ENCODE measurements at places on chromosomes 16 and 17.

DNA sequence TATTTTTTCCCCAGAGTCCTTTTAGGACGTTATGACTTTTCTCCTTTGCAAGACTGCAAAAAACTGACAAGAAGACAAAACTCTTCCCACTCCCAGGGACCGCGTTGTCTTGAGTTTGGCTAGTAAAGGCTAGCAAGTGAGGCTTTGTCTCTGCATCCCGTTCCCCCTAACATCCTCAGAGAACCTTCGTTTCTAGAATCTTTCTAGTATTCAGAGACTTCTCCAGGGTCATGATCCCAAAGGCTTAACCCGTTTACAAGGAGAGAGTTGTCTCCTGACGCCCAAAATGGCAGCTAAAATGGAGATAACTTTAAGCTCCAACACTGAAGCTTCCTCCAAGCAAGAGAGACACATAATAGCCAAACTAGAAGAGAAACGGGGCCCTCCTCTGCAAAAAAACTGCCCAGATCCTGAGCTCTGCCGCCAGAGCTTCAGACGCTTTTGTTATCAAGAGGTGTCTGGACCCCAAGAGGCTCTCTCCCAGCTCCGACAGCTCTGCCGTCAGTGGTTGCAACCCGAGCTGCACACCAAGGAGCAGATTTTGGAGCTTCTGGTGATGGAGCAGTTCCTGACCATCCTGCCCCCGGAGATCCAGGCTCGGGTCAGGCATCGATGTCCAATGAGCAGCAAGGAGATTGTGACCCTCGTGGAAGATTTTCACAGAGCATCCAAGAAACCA lies 843 bp downstream of the ZNF174 start:
- no peak for DNase-seq

DNA sequence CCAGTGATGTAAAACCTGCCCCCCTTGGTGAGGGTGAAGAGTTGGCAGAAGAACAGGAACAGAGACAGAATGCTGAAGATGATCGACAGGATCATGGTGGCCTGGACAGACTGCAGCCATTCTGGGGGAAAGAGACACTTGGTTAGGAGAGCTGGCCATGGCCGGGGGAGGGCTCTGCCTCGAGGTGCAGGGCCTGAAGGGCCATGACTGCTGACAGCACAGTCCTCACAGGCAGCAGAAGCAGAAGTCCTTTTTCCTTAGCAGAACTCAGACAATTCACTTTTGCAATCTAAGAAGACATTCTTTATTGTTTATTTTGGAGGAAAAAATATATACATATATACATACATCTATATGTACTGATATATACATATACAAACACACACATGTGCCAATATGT lies 25.6 kb downstream of the PMP22 start:
- DNase-seq, result no peak

DNA sequence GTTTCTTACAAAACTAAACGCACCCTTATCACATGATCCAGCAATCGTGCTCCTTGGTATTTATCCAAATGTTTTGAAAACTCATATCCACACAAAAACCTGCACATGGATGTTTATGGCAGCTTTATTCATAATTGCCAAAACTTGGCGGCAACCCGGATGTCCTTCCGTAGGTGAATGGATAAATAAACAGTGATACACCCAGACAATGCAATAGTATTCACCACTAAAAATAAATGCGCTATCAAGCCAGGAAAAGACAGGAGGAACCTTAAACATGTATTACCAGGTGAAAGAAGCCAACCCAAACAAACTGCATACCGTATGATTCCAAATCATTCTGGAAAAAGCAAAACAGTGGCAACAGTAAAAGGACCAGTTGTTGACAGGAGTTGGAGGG lies 10.0 kb downstream of the SPATA32 start:
- DNase-seq, result no peak

GRCh38 chr16:89360760-89361435 lies 129.5 kb downstream of the ANKRD11 start:
- peak; percentile 49 for DNase-seq

DNA sequence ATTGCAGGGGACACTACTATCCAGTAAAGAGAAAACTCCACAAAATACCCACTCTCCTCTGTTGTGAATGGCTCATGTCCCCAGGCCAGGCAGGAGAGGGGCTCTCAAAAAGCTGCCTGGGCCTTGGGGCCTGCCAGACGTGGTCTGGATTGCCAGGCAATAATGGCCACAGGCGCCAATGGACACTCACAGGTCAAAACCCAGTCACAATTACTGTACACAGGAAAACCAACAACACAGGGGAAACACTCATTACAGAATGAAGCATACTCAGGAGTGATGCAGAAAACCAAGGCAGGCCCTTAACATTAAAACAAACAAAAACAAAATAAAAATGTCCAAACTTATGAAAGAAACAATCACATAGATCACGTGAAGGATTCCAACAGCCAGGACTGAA lies 35.1 kb upstream of the SREBF1 start:
- DNase-seq, result no peak

GRCh38 chr16:75217389-75217851 lies 1.4 kb upstream of the CTRB1 start:
- no peak for DNase-seq

- peak; percentile 7 for DNase-seq
Observed at GRCh38 chr16:50602531-50603205, 54.5 kb downstream of the NKD1 start.

DNA sequence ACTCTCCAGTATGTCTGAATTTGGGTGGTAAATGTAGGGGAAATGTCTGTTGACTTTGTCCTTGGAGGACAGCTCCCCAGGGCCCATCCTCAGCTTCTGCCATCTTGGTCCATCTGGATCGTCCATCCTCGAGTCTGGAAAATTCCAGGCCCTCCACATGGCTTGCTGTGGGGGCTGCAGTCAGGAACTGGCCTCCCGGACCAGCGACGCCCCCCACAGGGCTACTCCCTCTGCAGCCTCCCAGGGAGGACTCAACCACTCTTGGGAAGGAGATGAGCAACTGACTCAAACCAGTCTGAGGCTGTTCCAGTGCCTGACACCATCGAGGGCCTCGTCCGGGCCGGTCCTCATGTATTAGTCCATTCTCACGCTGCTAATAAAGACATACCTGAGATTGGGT lies 5.5 kb upstream of the ZG16B start:
- no peak for DNase-seq

GRCh38 chr17:73831699-73832098 lies 187.5 kb upstream of the SDK2 start:
- no peak for DNase-seq

DNA sequence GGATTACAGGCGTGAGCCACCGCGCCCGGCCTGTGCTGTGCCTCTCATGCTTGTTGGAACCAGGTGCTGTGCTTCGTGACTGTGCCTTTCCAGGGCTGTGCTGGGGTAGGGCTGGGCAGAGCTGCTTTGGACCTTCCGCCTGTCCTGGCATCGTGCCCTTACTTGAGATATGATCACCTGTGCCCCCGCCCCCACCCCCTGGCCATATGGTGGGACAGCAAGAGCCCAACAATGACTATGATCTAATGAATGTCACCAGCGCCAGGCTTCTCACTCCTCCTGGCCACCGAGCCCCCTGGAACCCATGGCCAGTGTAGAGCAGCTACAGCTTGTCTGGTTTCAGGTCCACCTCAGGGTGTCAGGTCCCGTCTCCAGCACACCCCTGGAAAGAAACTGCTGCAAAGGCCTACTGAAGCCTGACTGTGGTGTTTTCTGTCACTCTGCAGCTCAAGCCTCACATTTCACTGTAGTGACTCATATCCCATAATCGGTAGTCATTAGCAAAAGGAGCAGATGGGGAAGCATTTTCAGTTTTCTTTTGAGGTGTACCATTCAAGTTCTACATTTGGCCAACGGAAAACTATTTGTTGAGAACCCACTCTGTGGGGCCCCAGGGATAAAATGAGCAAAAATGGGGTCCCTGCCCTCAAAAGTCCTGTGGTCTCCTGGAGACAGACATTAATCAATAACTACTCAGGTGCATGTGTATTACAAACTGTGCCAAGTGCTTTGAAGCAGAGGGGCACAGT lies 22.1 kb downstream of the FCSK start:
- DNase-seq, result no peak

- DNase-seq, result no peak
Observed at GRCh38 chr17:48100591-48101011, 677 bp downstream of the CBX1 start.

GRCh38 chr17:82412535-82413520 lies 5.3 kb upstream of the HEXD start:
- DNase-seq, result no peak

- no peak for DNase-seq
Observed at GRCh38 chr16:7185689-7186088, 147.0 kb upstream of the RBFOX1 start.

- no peak for DNase-seq
Observed at GRCh38 chr17:58382108-58382871, 30.3 kb upstream of the SUPT4H1 start.

DNA sequence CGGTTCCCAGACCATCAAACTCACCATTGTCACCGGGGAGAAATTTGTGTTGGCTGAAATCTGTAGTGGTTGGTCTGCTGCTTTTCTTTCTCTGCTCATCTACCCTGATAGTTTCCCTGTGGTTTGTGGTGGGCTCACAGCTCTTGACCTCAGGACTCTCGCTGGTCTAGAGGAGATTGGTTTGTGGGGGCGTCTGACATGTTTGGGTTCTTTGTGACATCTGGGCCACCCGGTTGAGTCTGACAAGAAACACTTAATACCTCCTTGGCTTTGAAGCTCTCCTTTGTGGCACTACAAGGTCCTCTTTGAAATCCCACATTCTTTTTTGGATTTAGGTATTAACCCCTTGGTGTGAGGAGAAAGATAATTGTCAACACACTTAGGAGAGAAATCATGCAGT lies 662.0 kb downstream of the WWOX start:
- DNase-seq, result no peak

- DNase-seq, result no peak
Observed at GRCh38 chr17:3526971-3527370, 30.6 kb downstream of the TRPV3 start.

DNA sequence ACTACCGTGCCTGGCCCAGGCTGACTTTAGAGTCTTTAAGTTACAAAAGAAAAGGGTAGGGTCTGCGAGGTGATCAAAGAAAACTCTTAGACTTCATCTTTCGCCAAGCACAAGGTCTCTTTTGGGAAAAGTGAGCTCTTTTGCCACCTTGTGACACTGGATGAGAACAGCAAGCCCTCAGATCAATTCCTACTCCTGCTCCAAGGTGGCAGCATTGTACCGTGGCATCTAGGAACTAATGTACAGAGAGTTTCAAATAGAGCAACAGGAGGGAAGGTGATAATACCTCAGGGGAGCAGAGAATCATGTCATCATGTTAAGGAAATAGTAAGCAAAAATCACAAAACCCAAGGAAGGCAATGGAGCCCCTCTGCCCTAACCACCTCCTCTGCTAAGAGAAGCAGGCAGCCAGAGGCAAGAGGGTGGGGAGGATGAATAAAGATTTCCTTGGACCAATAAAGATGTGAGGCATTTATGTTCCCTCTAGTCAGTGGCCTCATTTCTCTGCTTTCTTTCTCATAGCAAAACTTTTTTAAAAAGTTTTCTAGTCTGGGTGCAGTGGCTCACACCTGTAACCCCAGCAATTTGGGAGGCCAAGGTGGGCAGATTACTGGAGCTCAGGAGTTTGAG lies 2.1 kb upstream of the C17orf78 start:
- no peak for DNase-seq

DNA sequence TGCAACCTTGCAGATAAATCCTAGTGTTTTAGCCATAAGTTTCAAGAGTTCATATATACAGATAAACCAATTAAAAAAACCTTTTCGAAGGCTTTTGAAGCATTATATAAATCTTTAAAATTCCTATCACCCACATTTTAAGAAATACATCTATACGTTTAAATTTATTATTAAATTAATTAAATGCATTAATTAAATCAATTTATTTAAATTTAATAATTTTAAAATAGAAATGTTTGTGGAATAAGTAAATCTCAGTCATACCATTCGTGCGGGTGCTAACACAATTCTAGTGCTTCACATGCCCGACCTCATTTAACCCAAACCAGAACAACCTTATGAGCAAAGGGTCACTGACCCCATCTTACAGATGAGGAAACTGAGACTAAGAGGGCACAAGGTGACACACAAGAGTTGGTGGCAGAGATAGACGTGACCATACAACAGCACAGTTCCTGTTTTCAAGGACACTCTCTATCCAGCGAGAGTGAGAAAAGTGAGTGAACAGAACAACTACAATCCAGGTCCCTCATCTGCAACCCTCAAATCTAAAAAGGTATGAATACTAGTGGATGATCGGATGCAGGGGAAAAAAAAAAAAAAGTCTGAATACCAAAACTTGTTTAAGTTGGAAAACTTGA lies 1.4 kb downstream of the NSMCE1 start:
- DNase-seq, result no peak

GRCh38 chr16:69404275-69404805 lies 18.5 kb upstream of the TERF2 start:
- DNase-seq, result no peak

DNA sequence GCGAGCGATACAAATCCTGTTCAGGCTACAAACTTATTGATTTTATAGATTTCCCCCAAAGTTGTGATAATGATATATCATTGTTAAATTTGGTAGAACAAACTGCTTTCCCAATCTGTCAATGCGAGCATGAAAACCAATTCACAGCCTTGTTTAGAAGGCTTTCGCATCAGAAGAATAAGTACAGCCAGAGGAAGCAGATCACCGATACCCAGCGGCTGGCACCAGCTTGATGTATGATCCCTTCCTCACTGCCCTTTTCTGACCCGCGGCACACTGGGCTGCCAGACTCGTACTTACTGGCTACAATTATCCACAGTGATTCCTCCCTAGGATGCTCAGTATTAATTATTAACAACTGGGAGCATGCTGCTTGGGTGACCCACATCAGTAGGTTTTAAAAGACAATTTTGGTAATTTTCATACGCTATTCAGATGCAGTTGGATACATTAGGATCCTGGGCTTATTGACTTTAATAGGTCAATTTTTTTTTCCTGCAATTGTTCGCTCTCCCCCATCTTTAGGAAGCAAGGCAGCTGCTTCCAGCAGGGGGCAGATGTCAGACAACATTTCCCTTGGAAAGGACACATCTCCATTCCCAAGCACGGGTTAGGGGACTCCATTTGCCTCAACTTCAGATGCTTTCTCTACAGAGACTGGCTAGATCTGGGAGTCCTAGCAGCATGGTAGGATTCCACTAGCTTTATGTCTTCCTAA lies 582.7 kb upstream of the PSMD7 start:
- DNase-seq, result no peak

DNA sequence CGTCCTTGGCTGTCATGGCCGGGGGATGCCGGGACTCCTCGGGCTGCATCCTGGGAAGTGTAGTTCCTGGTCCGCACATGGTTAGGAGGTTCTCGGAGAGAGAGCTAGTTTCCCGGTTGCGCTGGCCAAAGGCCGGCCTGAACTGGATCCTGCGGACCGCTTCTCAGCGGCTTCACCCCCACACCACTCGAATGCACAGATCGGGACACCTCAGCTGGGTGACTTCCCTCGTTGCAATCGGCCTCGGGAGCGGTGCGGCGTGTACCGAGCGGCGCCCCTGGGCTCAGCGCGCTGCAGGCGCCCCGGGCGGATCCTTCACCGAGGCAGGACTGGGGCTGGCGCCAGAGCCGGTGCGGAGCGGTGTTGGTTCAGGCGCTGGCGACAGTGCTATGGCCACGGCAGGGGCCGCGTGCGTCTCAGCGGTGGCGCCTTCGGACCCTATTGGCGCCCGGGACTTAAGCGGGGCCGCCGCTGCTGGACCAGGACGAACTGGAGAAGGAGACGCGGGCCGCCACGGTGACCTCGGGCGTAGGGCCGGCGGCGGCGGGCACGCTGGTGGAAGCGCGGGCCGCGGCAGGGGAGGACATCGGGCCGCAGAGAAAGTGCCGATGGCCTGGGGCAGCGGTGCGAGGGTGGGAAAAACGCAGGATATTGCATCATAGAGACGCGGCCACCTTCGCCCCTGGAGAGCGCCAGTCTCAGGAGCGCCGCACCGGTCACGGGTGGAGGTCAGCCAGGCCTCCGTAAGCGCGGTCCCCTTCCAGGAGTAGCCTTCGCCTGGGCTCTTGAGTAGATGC lies 11.4 kb downstream of the ZNF629 start:
- no peak for DNase-seq
